ENCODE measurements at places on chromosomes 7 and 10.
A peak's percentile ranks its signal among the peaks of the same experiment; 100 is the strongest.

GRCh38 chr10:66811211-66811610, 114.6 kb upstream of the LRRTM3 start:
- DNase-seq: no peak

DNA sequence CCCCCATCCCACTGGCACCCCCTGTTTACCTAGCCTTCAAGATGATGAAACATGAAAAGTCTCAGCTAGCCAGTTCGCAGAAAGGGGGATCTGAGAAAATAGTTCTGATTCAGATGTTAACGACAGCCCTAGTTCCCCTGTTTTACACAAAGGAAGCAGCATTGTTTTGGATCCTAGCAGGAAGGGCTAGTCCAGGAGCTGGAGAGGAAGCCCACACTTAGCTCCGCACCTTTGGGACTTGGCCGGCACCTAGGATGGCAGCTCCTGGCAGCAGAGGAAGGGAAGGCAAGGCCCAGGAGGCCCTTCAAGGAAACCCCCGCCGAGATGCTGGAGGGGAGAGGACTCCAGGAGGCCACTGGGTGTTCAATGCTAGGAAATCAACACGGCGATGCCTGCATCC, 29.0 kb upstream of the MGMT start:
- DNase-seq: no peak

DNA sequence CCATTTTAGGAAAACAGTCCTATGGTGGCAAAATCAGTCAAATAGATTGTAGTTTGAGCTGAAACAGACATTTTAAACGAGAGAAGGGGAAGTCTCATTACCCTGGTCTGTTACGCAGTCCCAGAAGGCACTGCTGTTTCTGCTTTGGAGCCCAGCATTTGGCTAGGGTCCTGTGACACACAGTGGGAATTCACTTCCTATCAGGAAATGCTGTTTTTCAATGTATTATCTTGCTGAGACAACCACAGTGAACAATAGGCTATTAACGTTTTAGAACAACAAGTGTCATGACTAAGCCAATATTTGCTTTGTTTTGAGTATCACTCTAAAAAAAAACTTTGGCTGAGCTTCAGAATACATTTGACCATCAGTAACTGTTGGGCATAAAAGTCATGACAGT, 74.1 kb downstream of the ADD3 start:
- no peak for DNase-seq

- DNase-seq: no peak
Measured at GRCh38 chr7:3537210-3537875, 236.3 kb downstream of the SDK1 start.

- no peak for DNase-seq
Measured at GRCh38 chr7:19139706-19140327, 5.4 kb downstream of the FERD3L start.

GRCh38 chr7:136251826-136252225, 274.7 kb upstream of the MTPN start:
- no peak for DNase-seq

- DNase-seq: no peak
Measured at GRCh38 chr7:152052771-152053170, 27.3 kb downstream of the GALNT11 start.

GRCh38 chr10:82925547-82925946, 1050.6 kb downstream of the NRG3 start:
- DNase-seq: no peak

DNA sequence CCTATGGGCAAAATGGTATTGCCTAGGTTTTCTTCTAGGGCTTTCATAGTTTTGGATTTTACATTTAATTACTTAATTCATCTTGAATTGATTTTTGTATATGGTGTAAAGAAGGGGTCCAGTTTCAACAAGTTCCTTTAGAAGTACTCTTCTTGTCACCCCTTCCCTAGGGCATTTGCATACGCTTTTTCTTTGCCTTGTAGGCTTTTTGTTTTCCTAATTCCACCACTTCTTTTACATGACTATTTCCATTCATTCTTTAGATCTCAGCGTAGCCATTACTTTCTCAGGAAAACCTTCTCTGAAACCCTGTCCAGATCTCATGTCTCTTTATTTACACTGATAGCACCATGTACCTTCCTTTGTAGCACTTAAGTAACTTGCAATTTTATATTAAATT, 648.6 kb downstream of the XPNPEP1 start:
- DNase-seq: no peak

DNA sequence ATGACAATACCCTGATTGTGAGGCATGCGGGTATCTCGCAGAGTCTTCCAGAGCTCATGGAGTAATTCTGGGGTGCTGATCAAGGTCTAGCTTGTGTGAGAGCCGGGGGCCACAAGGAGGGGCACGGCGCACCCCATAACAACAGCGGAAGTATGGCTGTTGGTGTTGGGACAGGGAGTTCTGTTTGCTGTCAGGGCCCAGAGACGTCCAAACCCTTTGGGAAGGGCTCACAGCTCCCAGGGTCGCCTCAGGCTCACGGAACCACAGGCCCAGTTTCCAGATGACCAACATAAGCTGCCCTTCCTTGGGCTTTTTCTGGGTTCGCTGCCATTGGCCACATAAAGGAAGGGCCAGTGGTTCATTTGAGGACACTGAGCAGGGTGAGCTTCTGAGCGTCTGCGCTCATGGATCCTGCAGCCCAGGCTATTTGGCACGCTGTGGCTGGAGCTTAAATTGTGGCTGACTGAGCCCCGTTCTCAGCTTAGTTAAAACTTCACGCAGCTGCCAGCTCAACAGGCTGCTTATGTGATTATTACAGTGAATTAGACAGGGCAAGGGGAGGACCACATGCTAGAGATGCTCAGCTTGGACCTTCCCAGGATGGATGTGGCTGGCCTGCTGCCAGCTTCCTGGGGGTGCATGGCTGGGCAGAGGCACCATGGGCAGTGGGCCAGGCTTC, 92.3 kb downstream of the DNAJB6 start:
- DNase-seq: no peak

DNA sequence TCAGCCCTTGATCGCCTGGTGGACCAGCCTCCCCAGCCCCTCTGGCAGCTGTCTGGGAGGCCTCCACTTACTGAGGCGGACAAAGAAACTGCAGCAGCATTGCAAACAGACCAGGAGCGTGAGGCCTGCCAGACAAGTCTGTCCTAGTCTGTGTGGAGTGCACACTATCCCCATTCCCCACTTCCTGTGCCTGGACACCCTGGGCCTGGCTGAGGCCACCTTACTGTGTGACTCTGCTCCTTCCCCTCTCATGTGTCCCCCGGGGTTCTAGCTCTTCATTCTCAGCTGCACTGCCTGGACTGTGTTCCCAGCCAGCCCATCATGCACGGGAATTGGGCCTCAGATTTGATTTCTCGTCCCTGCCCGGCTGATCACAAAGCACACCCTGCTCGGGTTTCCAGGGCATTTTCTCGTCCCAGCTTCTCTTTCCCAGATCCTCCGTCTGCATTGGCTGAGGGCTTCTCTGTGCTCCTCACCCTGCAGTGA, 16.7 kb upstream of the C10orf90 start:
- DNase-seq: peak; percentile 40

DNA sequence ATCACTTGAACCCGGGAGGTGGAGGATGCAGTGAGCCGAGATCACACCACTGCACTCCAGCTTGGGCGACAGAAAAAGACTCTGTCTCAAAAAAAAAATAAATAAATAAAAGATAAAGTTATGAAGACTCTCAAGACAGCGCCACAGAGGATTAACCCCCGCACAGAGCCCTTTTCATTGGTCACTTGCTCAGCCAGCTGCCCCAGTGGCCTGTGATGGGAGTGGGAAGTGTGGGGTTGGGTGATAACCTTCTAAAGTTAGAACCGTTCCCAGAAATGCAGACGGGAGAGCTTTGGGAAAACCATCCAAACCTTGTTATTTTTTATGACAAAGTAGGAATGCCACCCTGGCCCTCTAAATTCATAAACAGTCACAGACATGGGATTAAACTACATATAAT, 57.4 kb downstream of the PARP12 start:
- no peak for DNase-seq

DNA sequence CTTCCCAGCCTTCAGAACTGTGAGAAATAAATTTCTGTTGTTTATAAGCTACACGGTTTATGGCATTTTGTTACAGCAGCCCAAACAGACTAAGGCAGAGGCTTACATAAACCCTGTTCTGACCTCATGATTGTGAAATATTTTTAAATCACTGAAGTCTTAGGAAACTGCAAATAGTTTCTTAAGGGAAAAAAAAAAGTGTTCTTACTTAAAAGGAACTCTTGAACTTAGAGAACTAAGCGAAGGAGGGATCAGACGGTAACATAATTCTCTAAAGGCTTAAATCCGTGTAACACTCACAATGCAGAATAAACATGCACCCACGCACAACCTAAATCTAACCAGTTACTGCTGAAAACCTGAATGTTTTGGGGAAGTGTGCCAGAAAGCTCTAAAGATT, 749.1 kb upstream of the LRRTM3 start:
- DNase-seq: no peak

DNA sequence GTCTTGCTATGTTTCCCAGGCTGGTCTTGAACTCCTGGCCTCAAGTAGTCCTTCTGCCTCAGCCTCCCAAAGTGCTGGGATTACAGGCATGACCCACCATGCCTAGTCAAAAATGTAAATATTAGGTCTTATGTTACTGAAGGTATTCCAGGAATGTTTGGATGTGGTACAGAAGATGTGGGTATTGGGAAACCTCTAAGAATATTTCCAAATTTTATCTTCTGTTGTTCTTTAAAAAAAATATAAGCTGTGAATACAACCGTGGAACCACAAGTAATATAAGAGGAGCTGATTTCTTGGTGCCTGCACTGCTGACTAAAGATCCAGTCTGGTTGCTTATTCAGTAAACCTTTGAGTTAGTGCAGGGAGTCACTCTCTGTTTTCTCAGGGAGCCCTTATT, 178.3 kb downstream of the AUTS2 start:
- DNase-seq: no peak

- DNase-seq: no peak
Measured at GRCh38 chr7:35685781-35686180, 9.2 kb downstream of the HERPUD2 start.

GRCh38 chr7:81721437-81721836, 48.4 kb downstream of the HGF start:
- DNase-seq: no peak

- DNase-seq: peak; percentile 69
Measured at GRCh38 chr7:140641524-140642195, 1.0 kb upstream of the DENND2A start.

DNA sequence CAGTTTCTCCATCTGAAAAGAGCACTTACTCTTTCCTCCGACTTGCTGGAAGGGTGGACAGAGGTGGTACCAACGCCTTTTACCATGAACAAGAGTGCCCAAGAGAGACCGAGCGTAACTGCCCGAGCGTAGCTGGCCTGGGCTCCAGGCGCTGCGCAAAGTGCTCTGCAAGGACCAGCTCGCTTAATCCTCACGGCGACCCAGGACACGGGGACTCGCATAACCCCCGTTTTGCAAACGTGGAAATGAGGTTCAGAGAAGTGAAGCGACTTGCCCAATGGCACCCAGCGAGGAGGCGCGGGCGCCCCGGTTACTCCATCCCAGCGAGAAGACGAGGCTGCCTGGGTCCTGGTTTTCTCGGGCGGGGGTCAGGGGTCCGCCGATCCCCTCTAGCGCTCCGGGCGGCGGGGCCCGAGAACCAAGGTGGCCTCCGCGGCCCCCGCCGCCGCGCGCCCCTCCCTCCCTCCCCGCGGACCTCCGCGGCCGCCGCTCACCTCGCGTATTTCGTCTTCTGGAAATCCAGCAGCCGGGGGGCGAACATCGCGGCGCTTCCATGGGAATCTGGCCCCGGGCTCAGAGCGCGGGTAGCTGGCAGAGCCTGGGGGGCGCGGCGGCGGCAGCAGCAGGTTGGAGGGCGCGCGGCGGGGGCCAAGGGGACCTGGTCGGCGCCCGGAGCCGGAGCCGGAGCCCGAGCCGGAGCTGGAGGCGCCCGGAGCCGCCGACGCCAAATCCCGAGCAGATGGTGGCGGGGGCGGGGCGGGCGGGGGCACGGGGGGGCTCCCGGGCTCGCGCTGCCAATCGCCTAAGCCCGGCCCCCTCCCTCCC, at the start of gene MMD2:
Gene MMD2 (minus strand): TSS at position 711 of the 825 bp plus-strand sequence. CDS start 170 bp downstream, at position 541.
- DNase-seq: no peak

- no peak for DNase-seq
Measured at GRCh38 chr10:32931593-32931992, 26.4 kb downstream of the ITGB1 start.

DNA sequence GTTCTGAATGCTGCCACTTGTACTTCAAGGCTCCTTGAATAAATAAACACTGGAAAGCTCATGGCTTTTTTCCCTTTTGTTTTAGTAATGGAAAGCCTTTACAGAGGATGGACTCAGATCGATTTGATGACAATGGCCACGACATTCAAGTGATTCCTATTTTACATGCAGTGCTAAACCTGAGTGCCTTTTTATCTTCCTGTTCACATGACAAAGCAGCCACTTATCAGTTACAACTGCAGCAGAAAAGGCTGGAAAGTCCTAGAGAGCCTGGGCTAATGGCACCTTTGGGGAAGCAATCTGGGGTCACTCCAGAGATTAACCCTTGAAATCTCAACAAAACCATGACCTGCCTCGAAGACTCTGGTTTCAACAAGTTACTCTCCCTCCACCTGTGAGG, 249.0 kb upstream of the AUTS2 start:
- DNase-seq: no peak

DNA sequence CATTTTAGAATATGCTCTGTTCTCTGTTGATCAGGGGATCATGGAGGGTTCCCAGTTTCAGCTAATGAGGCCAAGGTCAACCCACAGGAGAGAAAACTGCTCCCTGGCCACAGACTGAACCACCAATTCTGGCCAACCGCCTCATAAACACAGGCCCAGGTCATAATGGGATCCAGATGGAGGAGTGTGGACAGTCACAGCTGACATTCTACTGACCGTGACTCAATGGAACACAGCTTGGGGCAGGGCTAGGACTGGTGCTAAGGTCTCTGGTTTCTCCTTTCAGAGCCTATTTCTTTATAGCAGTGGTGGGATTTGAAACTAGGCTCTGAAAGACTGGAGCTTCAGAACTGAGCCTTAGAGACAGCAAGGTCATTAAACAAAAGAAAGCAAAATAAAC, 68.3 kb downstream of the HIPK2 start:
- DNase-seq: peak; percentile 35

GRCh38 chr7:16106300-16106699, 315.0 kb downstream of the CRPPA start:
- DNase-seq: no peak

GRCh38 chr10:77637532-77638320, at the start of gene KCNMA1:
Gene KCNMA1 (minus strand): TSS chr10:77637808.
- DNase-seq: peak; percentile 63

- no peak for DNase-seq
Measured at GRCh38 chr7:50285269-50285668, 19.2 kb upstream of the IKZF1 start.

DNA sequence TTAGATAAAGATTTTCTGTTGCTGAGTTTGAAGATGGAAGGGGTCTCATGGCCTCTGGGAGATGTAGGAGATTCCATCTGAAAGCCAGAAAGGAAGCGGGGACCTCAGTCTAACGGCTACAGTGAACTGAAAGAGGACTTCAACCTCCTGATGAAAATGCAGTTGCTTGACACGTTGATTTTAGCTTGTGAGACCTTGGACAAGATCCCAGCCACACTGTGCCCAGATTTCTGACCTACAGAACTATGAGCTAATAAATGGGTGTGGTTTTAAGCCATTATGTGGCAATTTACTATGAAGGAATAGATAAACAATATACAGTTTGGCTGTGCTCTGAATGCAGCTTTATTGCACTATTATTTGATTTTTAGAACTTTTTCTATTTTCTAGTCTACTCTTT, 342.3 kb upstream of the SEMA3D start:
- DNase-seq: peak; percentile 12
